ENCODE measurements at places on chromosomes 5 and 9.

GRCh38 chr5:108315829-108316228 is 66.1 kb downstream of the FBXL17 start:
- peak; percentile 50 for DNase-seq

DNA sequence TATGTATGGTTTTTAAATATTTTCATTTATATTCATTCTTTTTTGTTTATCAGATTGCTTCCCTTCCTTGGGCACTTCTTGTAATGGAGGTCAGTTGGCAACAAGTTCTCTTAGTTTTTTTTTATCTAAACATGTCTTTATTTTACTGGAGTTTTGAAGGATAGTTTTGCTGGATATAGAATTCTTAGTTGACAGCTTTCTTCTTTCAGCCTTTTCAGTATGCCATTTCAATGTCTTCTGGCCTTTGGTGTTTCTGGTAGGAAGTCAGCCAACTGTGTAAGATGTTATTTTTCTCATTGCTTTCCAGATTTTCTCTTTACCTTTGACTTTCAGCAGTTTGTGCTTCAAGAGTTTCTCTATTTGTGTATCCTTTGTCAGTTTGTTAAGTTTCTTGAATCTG is 14.2 kb downstream of the SLC12A2 start:
- no peak for DNase-seq

- peak; percentile 50 for DNase-seq
These were observed 29.8 kb downstream of the PIK3R1 start for GRCh38 chr5:68245319-68245718.

DNA sequence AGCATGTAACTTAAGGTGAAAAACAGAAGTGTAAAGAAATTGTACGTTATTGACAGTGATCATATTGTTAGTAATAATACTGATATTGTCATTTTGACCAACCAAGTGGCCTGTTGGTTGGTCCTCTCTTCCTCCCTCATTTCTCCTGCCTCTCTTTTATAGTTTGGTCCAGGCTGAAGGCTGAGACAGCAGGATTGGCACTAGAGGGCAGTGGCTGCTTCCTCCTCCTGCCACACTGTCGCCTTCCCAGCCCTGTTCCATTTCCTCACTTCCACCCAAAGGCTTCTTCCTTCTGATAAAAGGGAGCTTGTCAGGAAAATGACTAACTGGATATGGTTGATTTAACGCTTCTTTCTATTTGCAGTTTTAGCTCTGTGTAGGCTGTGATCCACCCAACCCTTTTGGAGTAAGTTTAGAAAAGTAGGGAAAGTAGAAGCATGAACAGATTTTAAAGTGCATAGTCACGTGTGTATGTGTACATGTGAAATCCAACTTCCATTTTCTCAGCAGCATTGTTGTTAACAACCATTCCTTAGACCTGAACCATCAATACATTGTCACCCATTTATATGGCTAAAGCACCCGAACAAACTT is 35.6 kb downstream of the PTCD2 start:
- peak; percentile 66 for DNase-seq

DNA sequence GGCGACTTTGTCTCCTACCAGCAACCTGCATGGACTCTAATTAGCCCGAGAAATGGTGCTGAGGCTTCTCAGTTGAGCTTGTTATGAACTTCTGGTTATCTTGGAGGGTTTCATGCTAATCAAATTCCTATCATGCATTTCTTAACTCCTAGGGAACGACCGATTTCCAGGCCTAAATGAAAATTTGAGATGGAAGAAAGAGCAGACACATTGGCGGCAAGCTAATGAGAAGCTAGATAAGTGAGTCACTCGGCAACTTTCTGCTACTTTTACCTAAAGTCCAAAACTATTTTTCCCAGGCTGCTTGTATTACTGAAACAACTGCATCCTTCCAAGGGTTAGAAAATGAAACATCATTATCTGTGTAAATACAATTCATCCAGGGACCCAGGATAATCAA is 207.2 kb downstream of the DOCK8 start:
- DNase-seq = no peak

GRCh38 chr5:159849437-159850083 is 66.7 kb upstream of the ADRA1B start:
- DNase-seq = no peak

- no peak for DNase-seq
These were observed 51.6 kb upstream of the CDKN2AIPNL start for GRCh38 chr5:134463176-134463720.

All from SK-MEL-5 (cell line).